ENCODE measurements at places on chromosomes 1 and 21. TPM values are rescaled to one million over a fixed set of nuclear protein-coding genes. Genes with fewer than 3 reads are reported as not detected.

GRCh38 chr1:181086926-181087325, 1.6 kb upstream of the IER5 start:
- no peak for DNase-seq

Gene FCGR3B
- total RNA-seq: 4.8 TPM

Gene MFAP2
- total RNA-seq: 4.8 TPM

Gene FCGR2B
- total RNA-seq: 19.4 TPM

Gene ASCL5
- not detected for total RNA-seq

Gene PAQR6
- total RNA-seq: 0.54 TPM

Gene CHD5
- total RNA-seq: 0.05 TPM

Gene ST6GALNAC3
- total RNA-seq: 3.9 TPM

Gene CD53
- total RNA-seq: 17.2 TPM

DNA sequence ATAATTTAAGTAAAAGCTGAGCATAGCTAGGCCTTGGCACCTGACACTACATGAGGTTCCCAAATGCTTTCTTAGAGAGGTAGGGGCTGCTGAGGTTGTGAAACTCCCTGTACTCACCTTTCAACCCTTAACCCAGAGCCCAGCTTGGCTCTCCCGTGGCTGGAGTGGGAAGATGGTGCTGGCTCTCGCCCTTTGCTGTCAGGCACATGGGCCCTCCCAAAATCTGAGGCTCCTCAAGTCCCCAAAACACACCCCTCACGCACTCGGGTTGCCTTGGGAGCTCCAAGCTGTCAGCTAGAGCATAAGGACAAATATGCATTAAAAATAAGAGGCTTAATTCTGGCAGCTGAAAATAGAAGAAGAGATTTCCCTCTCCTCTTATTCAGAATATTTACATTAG, 46.7 kb upstream of the PLPPR4 start:
- no peak for DNase-seq

DNA sequence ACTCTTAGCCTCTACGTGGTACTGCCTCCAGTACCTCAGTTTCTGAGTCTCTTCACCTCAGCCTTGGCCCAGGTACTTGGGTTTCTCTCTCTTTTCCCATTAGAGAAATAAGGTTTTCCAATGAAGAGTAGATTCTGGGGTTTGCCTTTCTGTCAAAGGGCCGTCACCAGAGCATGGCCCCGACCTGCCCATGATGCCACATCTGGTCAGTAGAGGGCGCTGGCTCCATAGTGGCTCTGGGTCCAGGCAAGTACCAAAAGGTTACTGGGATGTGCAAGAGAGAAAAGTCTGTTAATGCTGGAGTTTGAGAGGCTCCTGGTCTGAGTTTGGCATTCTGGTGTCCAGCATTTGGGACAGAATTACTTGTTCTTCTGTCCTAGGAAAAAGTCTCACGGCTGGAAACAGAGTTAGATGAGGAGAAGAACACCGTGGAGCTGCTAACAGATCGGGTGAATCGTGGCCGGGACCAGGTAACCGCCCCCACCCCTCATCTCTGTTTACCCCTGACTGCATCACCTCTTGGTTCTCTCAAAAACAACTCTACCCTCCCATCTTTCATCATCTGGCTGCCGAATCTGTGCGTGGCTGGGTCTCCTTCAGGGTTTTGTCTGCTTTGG, 5.3 kb upstream of the TUFT1 start:
- peak; percentile 90 for DNase-seq

Gene TMPRSS3
- total RNA-seq: not detected

Gene AZIN2
- total RNA-seq: 2.1 TPM

Gene WNT3A
- total RNA-seq: not detected

Gene SH3D21
- total RNA-seq: 1.6 TPM

Gene MATN1
- total RNA-seq: not detected

GRCh38 chr1:30871276-30871871, 37.2 kb downstream of the SDC3 start:
- DNase-seq: no peak

DNA sequence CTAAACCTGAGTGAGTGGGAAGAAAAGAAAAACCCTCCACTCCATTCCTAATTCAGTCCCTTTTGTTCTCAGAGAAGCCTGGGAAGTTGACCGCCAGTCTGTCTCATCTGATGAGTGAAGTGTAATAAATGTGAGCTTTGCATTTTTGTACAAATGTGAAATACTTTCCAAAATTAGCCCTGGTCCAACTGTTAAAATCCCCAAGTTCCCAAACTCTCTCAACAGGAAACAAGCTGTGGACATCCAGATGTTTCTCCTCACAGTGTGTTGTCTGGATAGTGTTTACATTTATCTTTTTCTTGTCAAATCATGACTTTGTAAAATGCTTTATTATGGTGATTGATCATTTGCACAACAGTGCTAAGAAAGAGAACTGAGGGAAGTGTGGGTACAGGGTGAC, 145.1 kb downstream of the TM2D1 start:
- DNase-seq: no peak

GRCh38 chr1:73180397-73181189, 898.3 kb upstream of the NEGR1 start:
- DNase-seq: no peak

Gene IFI6
- 34.6 TPM for total RNA-seq

GRCh38 chr1:200182701-200183100, 155.2 kb downstream of the NR5A2 start:
- DNase-seq: no peak

- no peak for DNase-seq
Observed at GRCh38 chr1:232363008-232363407, 266.9 kb downstream of the SIPA1L2 start.

DNA sequence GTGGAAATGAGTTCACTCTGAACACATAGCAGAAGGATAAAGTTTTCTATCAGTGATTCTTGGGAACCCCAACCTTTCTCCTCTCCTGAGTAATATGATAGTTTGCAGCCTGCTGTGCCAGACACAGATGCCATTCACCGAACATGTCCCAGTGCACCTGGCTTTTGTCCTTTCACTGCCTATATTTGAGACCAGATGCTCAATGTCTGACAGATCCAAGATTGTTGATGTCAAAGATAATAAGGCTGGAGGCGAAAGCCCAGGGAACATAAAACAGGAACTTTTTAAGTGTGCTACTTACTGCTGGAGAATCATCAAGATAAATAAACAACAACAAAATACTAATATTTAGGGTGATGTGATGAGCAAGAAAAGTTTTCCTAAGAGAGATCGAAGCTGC, 139.3 kb downstream of the TIAM1 start:
- no peak for DNase-seq

Gene FCGR3A
- total RNA-seq: 31.4 TPM

- peak; percentile 98 for DNase-seq
Observed at GRCh38 chr1:18902523-18903290, at the start of gene ALDH4A1. TSS of gene ALDH4A1 (minus strand) at chr1:18902555. CDS start at chr1:18902523, 32 bp downstream.

- peak; percentile 50 for DNase-seq
Observed at GRCh38 chr21:44450999-44451398, 4.3 kb upstream of the LRRC3 start.

Gene PTGFR
- total RNA-seq: 1.3 TPM

Gene PLEKHG5
- 16.8 TPM for total RNA-seq

Data from Right ventricle myocardium inferior (tissue), 1 donor.